Left lobe of liver (tissue), 2 donors: ENCODE measurements at places on chromosomes 12 and 14. TPM values are rescaled to one million over a fixed set of nuclear protein-coding genes. Genes with fewer than 3 reads are reported as not detected.

GRCh38 chr12:1593174-1594005 lies 991 bp downstream of the FBXL14 start:
- DNase-seq = peak; percentile 73

- DNase-seq = no peak
These were observed 20.6 kb upstream of the ARID2 start for GRCh38 chr12:45708901-45709300.

DNA sequence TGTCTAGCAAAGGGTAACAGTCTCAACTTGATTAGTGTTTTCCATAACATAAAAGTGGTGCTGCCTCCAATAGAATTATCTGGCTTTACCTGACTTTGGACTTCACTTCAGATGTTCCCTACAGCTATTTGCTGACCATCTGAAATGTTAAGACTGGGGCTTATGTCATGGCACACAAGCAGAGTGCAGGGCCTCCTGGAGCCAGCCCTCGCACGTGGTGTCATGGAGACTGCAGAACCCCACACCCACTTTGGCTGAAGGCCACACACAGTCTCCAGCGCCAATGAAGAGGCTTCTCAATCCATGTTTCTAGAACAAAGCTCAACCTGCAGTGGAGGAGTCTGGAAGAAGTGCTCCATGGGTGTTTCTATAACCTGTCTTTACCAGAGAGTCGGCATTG lies 169.6 kb upstream of the FRMD6 start:
- no peak for DNase-seq

DNA sequence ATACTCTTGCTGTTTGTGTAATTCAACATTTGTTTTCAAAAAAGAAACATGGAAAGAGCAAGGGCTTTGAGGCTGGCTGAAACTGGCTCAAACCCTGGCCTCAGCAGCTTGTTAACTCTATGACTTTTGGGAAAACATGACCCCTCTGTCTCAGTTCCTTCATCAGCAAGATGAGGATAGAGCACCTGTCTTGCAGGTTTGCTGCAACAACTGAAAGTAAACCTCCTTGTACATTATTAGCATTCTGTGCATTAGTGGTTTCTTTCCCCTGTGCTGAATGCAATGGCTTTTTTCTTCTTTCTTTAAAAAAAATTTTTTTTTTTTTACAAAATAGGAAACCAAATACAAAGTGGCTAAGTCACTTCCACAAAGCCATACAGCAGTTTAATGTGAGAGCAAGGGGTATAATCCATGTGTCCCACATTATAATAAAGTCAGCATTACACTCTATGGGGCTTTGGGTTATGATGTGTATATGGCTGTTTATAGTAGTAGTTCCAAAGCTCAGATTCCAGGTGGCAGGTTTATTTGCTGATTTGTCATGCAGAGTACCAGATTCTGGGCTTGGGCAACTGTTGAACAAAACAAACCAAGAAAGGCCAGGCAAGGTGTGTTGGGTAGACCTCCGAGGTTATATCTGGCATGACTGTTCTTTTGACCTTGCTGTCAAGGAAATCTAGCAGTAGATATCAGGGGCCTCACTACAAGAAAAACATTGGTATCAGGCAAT lies 194.5 kb upstream of the CNOT2 start:
- DNase-seq = no peak

DNA sequence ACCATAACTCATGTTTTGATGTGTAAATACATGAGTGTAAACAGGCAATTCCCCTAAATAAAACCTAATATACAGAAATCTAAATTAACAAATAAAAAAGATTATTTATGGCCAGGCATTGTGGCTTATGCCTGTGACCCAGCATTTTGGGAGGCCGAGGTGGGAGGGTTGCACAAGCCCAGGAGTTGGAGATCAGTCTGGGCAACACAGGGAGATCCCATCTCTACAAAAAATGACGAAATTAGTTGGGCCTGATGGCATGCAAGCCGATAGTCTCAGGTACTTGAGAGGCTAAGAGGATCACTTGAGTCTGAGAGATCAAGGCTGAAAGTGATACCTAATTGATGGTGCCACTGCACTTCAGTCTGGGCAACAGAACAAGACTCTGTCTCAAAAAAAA lies 48.7 kb downstream of the BCAT1 start:
- no peak for DNase-seq

- no peak for DNase-seq
These were observed 8.4 kb upstream of the MYH7 start for GRCh38 chr14:23443881-23444280.

- DNase-seq = no peak
These were observed 70.5 kb upstream of the ANO4 start for GRCh38 chr12:100724071-100724470.

GRCh38 chr12:78179346-78179745 lies 348.7 kb downstream of the NAV3 start:
- no peak for DNase-seq

Gene TBX5
- total RNA-seq = not detected

GRCh38 chr14:60812987-60813386 lies 78.4 kb downstream of the MNAT1 start:
- DNase-seq = no peak

DNA sequence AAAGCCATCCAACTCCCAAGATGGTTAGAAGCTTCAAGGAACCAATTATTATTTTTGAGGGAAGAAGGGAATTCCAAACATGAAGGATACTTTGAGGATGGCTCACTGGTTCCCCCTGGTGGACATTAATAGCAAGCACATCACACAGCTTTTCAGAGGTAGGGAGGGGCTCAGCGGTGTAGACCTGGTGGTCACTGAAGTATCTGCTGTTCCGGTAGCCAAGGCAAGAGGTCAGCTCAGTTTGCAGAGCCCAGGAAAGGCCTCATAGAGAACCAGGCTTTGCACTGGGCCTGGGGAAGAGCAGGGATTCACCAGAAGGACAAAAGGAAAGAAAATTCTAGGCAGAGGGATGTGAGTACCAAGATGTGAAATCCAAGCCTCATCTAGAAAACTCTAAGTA lies 118.7 kb downstream of the KSR2 start:
- no peak for DNase-seq

- peak; percentile 97 for DNase-seq
These were observed 6.5 kb downstream of the LAG3 start for GRCh38 chr12:6778574-6779550.

GRCh38 chr12:32947206-32948067 lies 50.9 kb upstream of the PKP2 start:
- no peak for DNase-seq

Gene TCL1B
- not detected for total RNA-seq

DNA sequence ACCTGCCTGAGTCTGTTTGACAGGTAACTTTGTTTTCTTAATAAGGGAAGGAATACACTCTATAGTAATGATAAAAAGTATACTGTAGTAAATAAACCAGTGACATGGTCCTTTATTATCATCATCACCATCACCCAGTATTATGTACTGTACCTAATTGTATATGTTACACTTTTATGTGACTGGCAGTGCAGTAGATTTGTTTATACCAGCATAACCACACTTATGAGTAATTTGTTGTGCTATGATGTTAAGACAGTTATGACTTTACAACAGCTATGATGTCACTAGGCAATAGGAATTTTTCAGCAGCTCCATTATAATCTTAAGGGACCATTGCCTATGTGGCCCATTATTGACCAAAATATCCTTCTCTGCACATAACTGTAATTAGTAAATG lies 155.0 kb downstream of the NUBPL start:
- no peak for DNase-seq

GRCh38 chr14:105529569-105530284 lies 3.3 kb downstream of the TMEM121 start:
- DNase-seq = peak; percentile 45

Gene LRRC43
- total RNA-seq = 0.35 TPM

- peak; percentile 57 for DNase-seq
These were observed 699 bp downstream of the KTN1 start for GRCh38 chr14:55580470-55581341.

- peak; percentile 72 for DNase-seq
These were observed 242.1 kb upstream of the FOXN3 start for GRCh38 chr14:89658977-89659670.

DNA sequence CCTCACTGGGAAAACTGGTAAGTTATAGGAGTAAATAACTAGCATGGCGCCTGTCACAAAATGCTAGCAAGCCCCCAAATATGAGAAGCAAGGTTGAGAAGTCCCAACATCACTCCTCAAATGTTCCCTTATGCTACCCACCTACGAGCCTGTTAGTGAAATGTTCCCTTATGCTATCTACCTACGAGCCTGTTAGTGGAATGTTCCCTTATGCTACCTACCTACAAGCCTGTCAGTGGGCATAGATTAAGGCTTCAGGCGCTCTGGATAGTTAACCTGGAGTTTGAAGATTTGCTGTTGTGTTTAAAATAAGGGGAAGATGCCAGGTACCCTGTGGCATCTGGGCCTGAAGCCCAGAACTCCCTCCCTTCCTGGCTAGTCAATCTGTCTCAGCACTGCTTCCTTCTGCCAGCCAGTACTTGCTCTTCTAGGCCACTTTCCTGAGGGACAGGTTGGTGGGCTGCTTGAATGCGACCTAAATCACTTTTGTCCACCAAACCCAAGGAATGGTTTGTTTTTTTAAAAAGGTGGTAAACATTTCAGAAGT lies 67.1 kb upstream of the SINHCAF start:
- no peak for DNase-seq

DNA sequence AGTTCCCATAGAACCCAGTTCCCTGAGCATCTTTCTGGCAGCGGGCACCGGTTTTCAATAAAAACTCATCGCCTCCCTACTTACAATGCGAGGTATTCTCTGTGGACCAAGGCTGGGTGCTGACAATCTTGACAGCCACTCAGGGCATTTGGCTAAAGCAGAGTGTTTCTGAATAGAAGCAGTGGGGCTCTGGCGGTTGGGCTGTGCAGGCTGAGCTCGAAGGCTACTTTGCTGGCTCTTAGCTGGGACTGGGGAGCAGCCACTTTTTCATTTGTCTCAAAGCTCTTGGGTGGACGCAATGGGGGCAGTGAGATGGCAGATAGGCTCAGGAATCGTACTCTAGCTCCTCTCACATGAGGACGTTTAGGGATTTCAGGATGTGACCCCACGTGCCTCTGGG lies 151.8 kb downstream of the UNC79 start:
- no peak for DNase-seq

DNA sequence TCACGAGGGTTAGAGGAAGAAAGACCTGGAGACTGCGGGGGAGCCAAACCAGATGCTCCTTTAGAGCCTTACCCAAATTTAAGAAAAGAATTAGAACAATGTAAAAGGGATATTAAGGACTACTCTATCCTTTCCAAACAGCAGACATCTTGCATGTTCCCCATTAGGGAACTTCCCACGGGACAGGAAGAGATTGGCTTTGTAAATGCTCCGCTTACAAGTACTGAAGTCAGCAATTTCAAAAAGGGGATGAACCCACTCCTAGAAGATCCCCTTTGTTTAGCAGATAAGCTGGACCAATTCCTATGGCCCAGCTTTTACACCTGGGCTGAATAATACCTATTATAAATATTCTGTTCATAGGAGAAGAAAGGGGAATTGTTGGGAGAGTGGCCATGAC lies 74.2 kb downstream of the APOBEC1 start:
- no peak for DNase-seq

Gene PTHLH
- 0.10 TPM for total RNA-seq

DNA sequence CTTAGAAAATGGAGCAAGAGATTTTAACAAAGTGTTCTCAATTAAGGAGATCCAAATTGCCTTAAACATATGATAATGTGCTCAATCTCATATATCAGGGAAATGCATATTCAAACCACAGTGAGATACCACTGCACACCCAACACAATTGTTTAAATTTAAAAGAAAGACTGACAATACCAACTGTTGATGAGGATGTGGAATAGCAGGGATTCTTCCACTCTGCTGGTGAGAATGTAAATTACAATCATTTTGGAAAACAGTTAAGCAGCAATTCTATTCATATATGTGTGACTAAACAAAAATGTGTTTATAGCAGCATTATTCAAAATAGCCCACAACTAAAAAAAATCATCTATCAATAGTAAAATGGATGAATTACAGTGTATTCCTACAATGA lies 144.2 kb downstream of the KICS2 start:
- no peak for DNase-seq

DNA sequence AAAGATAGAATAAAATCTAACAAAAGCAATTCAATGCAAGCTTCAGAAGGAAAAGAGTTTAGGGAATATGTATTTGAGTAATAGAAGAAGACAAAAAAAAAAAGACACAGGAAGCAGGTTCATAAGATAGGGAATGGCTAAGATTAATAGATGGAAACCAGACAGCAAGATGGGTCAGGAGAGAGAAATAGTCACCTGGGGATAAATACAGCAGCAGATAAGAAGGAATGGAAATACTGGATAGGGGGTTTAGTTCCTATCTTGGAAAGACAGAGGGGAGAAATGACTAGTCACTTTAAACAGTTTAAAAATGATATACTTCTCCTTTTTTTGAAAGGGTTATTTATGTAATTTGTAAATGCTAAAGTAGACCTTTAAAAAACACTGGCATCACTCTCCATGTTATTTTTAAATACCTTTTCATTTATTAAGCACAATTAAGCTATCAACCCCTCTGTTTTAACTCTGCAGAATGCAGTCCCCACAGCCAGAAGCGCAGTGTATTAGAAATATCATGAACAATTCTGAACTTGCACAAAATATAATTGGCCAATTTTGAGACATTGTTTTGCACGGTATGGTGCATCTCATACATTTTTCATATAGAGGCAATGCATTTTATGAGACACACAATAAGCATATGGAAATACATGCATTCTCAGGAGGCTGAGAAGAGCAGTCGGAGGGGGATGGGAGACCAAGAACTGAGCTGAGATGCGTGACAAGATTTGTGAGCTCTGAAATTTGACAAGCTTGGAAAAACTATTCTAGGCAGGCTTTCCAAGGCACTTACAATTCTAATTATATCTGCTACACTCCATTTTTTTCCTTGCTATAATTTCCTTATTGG lies 303.4 kb upstream of the PRICKLE1 start:
- DNase-seq = no peak

Gene PTPRO
- 0.58 TPM for total RNA-seq

DNA sequence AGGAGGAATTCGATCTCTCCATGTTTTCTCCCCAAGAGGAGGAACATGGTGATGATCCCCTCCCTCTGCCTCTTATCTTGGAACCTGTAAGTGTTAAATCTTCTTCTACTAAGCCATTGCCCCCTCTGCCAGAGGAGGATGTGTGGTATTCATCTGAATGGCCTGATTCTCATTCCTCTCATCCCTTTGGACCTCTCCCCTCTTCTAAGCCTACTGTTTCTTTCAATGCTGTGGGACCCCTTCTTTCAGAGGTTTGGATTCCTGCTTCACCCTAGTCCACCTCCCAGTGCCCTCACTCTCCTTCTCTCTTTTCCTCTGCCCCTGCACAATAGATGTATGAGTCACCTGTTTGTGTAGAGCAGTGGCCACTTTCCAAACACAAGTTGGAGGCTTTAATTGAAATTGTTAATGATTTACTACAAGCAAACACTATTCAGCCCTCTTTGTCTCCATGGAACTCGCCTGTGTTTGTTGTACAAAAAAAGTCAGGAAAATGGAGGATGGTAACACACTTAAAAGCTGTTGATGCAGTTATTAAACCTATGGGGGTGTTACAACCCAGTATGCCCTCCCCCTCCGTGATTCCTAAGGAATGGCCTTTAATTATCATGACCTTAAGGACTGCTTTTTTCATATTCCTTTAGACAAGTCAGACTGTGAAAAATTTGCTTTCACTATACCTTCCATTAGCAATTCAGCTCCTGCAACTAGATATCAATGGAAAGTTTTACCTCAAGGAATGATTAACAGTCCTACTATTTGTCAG lies 192.1 kb upstream of the ALG10B start:
- DNase-seq = no peak

Gene KIF21A
- 18.8 TPM for total RNA-seq

GRCh38 chr12:11543457-11544158 lies 105.9 kb upstream of the ETV6 start:
- DNase-seq = no peak

GRCh38 chr12:50047693-50048250 lies 9.6 kb upstream of the ASIC1 start:
- no peak for DNase-seq
